GM23248 (cell line): ENCODE measurements at places on chromosomes 3 and 15. TPM values are rescaled to one million over a fixed set of nuclear protein-coding genes. Genes with fewer than 3 reads are reported as not detected.

Gene ZBED2
- not detected in 2 replicates for polyA plus RNA-seq

Gene MESP1
- polyA plus RNA-seq, result 0.48 and 0.63 TPM in 2 replicates

Gene LRRIQ4
- polyA plus RNA-seq, result not detected in 2 replicates

Gene HHLA2
- not detected in 2 replicates for polyA plus RNA-seq

Gene VPS33B
- 9.1 and 10.2 TPM in 2 replicates for polyA plus RNA-seq

Gene OIP5
- polyA plus RNA-seq, result 7.8 and 8.6 TPM in 2 replicates

Gene AHSG
- polyA plus RNA-seq, result not detected in 2 replicates

Gene SH2D7
- polyA plus RNA-seq, result not detected in 2 replicates

Gene SLC15A2
- polyA plus RNA-seq, result not detected in 2 replicates

Gene ZWILCH
- 20.7 and 23.9 TPM in 2 replicates for polyA plus RNA-seq

Gene HAPLN3
- 3.3 and 4.5 TPM in 2 replicates for polyA plus RNA-seq

Gene LYZL4
- polyA plus RNA-seq, result not detected in 2 replicates

Gene ARHGEF26
- 0.38 and 0.40 TPM in 2 replicates for polyA plus RNA-seq

GRCh38 chr3:55474213-55474632, 12.9 kb downstream of the WNT5A start:
- DNase-seq, result no peak

GRCh38 chr15:48803877-48804276, 7.0 kb downstream of the CEP152 start:
- DNase-seq, result no peak

DNA sequence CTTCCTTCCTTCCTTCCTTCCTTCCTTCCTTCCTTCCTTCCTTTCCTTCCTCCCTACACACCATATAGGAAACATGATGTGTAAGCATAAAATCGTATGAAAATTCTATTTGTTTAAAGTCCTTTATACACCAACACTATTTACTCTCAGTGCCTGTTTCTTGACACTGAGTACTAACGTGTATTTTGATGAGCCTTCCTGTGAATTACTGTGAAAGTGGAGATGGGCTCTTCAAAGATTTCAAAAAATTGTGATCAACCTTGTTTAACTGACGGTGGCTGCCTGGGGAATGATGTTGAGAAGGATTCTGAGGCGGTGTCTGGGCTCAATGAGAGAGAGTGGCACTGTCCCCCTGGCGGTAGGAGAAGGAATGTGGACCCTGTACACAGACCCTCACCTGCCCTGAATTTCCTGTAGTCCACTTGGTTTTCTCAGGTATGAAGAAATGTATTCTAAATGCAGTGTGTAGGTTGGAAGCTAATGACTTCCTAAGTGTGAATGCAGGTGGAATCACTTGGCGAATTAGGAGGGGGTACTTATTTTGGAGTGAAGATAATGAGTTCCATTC, 237.9 kb downstream of the GAP43 start:
- DNase-seq, result no peak

- no peak for DNase-seq
Measured at GRCh38 chr15:81113204-81113657, 20.8 kb upstream of the CFAP161 start.

DNA sequence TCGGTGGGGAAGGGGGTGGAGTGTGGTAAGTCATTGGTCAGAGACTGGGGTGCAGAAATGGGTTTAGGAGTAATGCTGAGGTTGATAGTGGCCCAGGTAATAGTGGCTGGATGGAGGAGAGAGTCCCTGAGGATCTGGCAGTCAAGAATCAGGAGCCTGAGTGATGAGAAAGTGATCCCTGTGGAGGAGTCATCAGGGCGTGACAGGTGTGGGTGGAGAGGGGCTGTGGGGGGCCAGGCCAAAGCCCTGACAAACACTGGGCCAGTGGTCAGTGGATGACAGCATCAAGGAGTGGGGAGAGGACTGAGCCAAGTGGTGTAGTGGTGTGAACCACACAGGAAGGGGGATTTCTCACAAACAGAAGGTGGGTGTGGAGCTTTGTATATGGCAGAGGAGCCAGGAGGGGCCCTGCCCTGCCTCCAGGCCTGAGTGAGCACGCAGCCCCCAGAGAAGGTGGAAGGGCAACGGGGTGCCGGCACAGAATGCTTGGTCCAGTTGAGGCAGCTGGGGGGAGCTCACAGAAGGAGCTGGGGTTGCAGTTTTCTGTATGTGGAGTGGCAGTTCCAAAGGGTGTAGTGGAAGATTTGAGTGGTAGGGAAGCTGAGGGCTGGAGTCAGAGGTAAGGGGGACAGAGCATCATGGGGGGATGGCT, 77.1 kb downstream of the SPSB4 start:
- DNase-seq, result no peak

GRCh38 chr15:68733666-68734065, 87.0 kb downstream of the ANP32A start:
- DNase-seq, result no peak

DNA sequence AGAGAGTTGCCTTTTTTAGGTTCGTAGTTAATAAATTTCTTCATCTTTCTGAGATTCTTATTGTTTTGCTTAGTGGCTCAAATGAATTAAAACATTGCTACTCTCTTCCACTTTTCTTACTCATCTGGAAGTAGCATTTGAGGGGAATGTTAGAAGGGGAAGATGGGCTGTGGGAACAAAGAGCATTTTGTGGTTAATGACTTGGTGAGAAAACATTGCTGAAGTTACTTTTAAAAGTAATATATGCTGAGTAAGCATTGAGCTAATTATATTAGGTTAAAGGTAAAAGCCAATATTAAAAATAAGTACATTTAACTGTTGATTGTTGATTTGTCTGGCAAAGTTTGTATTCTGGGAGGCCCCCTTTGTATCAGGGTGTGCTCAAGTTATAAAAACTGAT, 5.7 kb downstream of the MORF4L1 start:
- peak; percentile 66 for DNase-seq

DNA sequence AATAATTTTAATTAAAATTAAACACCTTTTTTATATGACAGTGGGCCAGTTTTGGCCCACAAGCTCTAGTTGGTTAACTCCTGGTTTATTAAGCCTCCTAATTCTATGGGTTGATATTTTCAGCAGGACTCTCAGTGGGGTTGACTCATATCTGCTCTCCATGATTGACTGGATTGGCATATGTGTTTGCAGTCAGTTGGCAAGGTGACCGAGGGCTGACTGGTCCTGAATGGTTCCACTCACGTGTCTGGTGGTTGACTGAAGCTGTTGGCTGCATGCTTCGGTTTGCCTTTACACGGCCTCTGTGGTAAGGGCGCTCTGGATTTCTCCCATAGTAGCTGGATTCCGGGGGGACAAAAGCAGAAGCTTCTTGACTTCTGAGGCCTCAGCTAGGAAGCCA, 65.3 kb upstream of the ZNF280D start:
- DNase-seq, result no peak

- no peak for DNase-seq
Measured at GRCh38 chr3:193779933-193780332, 186.9 kb downstream of the OPA1 start.

GRCh38 chr15:91302588-91303439, 202.8 kb downstream of the SV2B start:
- DNase-seq, result peak; percentile 76

GRCh38 chr3:196629228-196629627, 10.3 kb upstream of the NRROS start:
- DNase-seq, result no peak

GRCh38 chr3:36013425-36013824, 366.9 kb upstream of the STAC start:
- no peak for DNase-seq

DNA sequence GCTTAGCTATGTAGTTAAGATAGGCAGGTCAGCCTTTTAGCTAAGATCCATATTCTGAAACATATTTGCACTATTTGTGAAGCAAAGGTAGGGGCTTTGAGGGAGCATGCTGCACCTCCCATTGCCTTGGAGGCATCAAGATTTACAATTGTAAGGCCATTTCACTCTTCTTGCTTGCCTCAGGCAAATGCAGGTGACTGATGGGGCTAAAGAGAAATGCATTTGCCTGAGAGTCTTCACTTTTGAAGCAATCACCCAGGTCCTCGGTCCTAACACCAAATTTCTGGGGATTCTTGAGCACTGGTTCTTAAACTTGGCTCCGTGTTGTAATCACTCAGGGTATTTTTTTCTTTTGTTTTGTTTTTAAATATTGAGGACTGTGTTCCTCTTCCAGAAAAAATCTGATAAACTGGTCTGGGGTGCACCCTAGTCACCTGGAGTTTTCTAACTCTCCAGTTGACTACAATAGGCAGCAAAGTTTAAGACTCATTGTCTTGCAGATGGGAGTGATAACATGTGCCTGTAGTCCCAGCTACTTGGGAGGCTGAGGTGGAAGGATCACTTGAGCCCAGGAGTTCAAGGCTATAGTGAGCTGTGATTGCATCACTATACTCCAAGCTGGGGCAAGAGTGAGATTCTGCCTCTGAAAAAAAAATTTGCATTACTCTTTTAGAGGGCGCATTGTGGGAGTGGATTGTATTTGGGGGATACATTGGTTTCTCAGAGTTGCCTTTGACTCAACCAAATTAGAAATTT, 68.1 kb downstream of the EOMES start:
- DNase-seq, result no peak

DNA sequence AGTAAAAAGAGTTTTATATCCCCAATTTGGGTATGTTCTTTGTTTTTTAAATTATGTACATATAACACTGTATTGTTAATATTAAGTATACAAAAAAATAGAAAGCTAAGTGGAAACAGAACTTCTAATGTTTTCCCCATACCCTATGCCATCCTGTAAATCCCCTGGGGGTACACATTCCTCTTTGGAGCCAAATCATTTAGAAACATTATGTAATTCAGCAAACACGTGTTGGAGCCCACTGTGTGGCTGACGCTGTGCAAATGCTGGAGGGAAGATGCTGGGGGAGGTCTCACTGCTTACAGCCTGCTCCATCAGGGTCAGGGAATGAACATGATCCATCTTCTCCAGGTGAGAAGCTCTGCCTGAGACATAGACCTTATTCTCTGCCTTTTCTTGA, 52.8 kb downstream of the CRTC3 start:
- DNase-seq, result no peak

- no peak for DNase-seq
Measured at GRCh38 chr3:102233881-102234280, 200.9 kb upstream of the ZPLD1 start.

- peak; percentile 4 for DNase-seq
Measured at GRCh38 chr15:94383706-94384105, 152.3 kb downstream of the MCTP2 start.

DNA sequence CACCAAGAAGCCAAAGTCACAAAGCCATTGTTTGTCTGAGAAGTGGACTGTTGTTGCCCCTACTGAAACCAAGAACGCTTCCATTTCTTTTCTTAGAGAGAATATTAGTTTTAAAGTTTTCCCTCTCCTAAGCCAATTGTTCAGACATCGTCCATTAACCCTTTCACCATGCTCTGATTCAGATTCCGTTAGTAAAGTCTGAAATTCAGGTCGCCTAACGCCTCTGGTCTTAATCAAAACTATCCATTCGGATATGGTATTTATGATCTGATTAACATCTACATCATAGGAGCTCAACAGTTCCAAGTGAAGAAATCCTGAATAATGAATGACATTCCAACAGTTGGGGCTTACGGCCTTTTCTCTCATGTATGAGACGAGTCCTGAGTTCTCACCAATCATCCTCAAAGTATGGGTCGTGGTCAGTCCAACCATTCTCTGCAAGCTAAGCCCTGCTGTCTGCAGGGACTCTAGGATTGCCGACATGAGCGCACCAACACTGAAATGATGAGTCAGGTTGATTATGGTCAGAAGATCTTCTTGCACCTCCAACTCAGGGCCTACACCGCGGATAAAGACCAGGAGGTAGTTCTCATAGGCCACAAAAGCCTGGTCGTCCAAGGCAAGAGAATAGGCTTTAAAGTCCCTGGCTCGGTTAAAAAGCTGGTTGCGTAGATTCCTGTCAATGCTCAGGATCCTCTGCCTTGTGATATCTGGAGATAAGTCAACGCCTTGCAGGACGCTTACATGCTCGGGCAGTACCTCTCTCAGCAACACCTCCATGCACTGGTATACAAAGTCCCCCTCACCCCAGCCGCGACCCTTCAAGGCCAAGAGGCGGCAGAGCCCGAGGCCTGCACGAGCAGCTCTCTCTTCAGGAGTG, 767 bp downstream of the EPM2AIP1 start:
- peak; percentile 80 for DNase-seq

GRCh38 chr3:113776564-113776963, 29.7 kb downstream of the ATP6V1A start:
- DNase-seq, result no peak

- no peak for DNase-seq
Measured at GRCh38 chr3:126723801-126724200, 19.8 kb downstream of the CHCHD6 start.

- peak; percentile 47 for DNase-seq
Measured at GRCh38 chr15:49621887-49622286, 1.0 kb downstream of the DTWD1 start.

DNA sequence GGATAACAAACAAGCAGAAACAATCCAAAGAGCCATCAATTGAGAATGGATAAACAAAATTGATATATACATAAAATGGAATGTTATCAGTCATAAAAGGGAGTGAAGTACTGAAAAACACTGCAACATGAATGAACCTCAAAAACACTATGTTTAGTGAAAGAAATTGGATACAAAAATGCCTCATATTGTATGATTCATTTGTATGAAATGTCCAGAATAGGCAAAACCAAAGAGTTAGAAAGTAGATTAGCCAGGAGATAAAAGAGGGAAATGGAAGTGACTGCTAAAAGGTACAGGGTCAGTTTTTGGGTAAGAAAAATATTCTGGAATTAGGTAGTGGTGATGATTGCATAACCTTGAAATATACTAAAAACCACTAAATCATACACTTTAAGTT, 9.8 kb upstream of the SLC25A36 start:
- peak; percentile 35 for DNase-seq

DNA sequence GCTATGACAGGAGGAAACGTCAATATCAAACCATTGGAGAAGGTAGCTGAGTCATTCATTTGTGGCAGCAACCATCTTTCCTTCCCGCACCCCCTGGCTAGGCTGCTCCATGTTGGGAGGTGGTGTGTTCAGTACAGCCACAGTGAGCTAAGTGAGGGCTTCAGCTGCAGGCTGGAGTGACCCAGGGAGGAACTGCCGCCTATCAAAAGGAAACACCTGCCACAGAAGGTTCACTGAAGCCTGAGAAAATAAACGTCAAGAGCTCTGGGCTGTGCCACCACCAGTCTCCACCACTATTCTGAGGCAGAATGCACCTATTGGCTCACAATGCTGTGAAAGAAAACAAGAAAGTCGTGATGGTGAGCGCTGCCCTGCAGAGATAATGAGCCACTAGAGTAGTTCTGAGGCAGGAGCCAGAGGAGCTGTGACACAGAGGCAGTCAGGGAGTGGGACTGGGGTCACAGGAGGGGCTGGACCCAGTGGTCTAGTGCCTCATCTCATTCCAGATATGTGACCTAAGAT, 34.8 kb upstream of the CD47 start:
- no peak for DNase-seq

- DNase-seq, result no peak
Measured at GRCh38 chr3:188361888-188362287, 207.9 kb downstream of the LPP start.

GRCh38 chr15:85515212-85515611, 134.8 kb downstream of the AKAP13 start:
- peak; percentile 13 for DNase-seq

DNA sequence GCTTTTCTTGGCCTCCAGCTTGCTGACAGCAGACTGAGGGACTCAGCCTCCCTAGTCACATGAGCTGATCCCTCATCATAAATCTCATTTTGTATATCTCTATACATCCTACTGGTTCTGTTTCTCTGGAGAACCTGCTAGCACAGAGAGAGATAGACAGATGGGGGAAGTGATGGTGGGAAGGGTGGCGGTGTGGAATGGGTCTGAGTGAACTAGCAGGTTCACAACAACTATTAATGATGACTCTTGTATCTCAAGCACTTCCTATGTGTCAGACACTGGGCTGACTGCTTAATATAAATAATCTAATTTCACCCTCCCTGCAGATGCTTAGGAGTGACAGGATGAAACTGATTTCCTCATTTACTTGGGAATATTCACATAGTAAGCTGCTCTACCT, 106.9 kb upstream of the TLE3 start:
- no peak for DNase-seq
